ENCODE measurements at places on chromosomes 16 and 17.

DNA sequence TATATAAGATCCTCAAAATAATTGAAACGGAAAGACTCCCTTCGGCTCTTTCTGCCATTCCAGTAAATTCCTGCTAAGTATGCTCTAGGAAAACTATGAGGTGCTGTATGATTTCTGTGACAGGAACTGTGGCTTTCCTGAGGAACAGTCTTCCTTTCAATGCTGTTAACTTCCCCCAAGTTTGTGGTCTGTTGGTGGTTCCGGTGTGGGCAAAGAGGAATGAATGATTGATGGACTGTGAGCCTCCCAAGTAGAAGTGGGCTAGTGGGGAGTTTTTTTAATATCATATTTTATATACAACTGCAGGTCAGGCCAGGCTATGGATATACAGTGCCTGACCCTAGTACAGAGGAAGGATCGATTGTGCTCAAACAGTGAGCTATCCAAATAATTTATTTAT lies 560.7 kb upstream of the RBFOX1 start:
- no peak for DNase-seq

GRCh38 chr16:179211-180092 lies 807 bp upstream of the HBQ1 start:
- DNase-seq: no peak

DNA sequence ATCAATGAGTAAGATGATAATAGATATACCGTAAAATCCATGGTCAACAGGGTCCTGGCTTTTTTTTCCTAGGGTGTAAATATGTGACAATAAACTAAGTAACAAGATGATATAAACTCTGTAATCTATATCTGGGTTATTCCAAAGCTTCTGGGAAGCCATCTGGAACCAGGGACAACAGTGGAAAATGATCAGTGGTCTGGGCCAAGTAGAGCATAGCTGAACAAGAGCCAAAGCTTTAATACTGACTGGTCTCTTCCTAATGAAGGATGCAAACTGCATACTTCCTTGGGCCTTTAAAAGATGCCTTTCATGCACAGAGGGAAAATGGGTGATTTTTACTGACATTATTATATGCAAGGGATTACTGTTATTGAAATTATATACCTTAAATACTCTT lies 8.9 kb downstream of the CA10 start:
- DNase-seq: no peak

- no peak for DNase-seq
Observed at GRCh38 chr17:59149051-59149450, 5.9 kb downstream of the SKA2 start.

DNA sequence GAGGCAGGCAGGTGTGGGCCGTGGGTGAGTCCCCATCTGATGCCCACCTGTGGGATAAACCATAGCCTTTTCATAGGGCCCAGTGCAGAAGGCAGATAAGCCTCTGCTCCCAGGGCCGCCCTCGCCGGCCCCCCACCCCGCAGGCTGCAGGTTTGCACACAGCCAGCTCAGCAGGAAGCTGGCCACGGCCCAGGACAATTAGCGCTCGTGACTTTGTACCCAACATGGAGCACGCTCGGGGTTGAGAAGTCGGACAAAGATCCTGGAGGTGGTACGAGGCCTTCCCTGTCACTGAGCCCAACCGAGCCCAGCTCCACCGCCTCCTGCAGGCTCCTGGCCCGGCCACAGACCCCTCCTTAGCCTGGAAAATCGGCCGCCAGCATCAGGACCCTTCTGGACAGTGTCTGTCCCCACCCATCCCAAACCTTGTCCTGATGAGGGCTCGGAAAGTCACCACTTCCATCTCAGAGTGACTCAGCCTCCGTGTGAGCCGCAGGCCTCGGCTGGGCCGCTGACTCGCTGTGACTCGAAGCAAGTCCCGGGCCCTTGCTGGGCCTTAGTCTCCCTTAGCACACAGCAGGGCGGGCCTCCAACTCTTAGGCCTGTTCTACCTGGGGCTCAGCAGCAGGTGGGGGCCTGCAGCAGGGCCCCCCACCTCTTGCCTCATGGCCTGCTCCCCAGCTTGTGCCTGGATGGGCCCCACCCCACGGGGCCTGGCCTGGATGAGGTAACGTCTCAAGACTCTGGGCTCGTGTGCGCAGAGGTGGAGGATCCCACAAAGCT lies 22.7 kb downstream of the FAM83G start:
- no peak for DNase-seq

GRCh38 chr16:4064950-4065352 lies 51.3 kb downstream of the ADCY9 start:
- no peak for DNase-seq

DNA sequence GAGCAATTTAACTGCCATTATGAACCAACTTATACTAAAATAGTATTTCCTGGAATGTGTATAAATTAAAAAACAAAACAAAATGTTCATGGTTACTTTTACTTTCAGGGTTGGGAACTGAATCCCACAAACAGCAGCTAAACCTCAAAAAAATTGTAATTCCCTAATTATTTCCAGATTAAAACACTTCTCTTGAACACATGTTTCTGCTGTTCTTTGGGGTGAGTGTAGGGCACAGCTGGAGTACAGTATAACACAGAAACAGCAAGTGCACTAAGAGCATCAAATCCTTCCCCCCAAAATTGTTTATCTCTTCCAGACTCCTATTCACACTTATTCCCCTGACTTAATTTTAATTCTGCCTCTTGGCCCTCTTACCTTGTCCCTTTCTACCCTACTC lies 56.4 kb downstream of the KANSL1 start:
- DNase-seq: no peak

- DNase-seq: no peak
Observed at GRCh38 chr17:32445074-32445415, 735 bp downstream of the PSMD11 start.
